ENCODE measurements at places on chromosomes 16 and 17. TPM values are rescaled to one million over a fixed set of nuclear protein-coding genes. Genes with fewer than 3 reads are reported as not detected.

GRCh38 chr17:36527621-36528250 is 6.9 kb downstream of the MYO19 start:
- H3K27me3 ChIP-seq = no peaks in the 10 kb centered on the region
- peaks cover 40% of the 10 kb centered on the region for H3K36me3 ChIP-seq
- no peak for DNase-seq
- H3K27ac ChIP-seq = no peak overlapping the region
- no peak overlapping the region for H3K4me3 ChIP-seq

- peak; percentile 30 for DNase-seq
- peak overlapping the region; percentile 62 for H3K4me3 ChIP-seq
- H3K27me3 ChIP-seq = peaks cover 16% of the 10 kb centered on the region
- no peaks in the 10 kb centered on the region for H3K36me3 ChIP-seq
- H3K27ac ChIP-seq = peak overlapping the region; percentile 56
Measured at GRCh38 chr17:17391668-17392370, 85.0 kb upstream of the MED9 start.

FBXO39 gene
- 0.53 TPM for total RNA-seq

GRCh38 chr16:7887316-7887715 is 554.7 kb downstream of the RBFOX1 start:
- no peak overlapping the region for H3K4me3 ChIP-seq
- H3K36me3 ChIP-seq = no peaks in the 10 kb centered on the region
- no peak for DNase-seq

- DNase-seq = no peak
- no peak overlapping the region for H3K4me3 ChIP-seq
- no peak overlapping the region for H3K27ac ChIP-seq
- H3K36me3 ChIP-seq = no peaks in the 10 kb centered on the region
- peaks cover 15% of the 10 kb centered on the region for H3K4me1 ChIP-seq
Measured at GRCh38 chr17:19366637-19366972, 4.1 kb upstream of the B9D1 start.

DNA sequence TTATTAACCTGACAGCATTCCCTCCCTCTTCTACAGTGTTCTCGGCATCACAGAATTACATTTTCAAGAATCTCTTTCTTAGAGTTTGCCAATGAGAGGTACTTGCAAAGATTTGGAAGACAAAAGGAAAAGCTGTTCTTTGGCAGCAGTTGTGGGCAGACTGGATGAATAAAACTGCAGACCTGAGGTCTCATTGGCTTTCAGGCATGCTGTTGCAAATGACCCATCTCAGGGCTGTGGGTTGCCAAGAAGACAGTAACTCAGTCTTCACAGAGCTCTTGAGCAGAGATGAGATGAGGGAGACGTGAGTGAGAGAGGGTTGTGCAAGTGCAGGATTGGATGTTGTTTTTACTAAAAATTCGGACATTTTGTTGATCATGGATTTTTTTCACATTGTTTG is 11.3 kb upstream of the USP31 start:
- H3K36me3 ChIP-seq = no peaks in the 10 kb centered on the region
- H3K4me3 ChIP-seq = no peak overlapping the region
- no peaks in the 10 kb centered on the region for H3K4me1 ChIP-seq
- DNase-seq = no peak

GRCh38 chr16:88366704-88367047 is 16.1 kb upstream of the ZNF469 start:
- H3K36me3 ChIP-seq = no peaks in the 10 kb centered on the region
- H3K4me1 ChIP-seq = no peaks in the 10 kb centered on the region

- DNase-seq = no peak
- H3K4me1 ChIP-seq = no peaks in the 10 kb centered on the region
- H3K27ac ChIP-seq = no peak overlapping the region
- H3K36me3 ChIP-seq = no peaks in the 10 kb centered on the region
- H3K27me3 ChIP-seq = peaks cover 10% of the 10 kb centered on the region
- no peak overlapping the region for H3K4me3 ChIP-seq
Measured at GRCh38 chr17:40951011-40951622, 13.7 kb upstream of the KRT23 start.

GRCh38 chr17:39325528-39326240 is 75.7 kb downstream of the FBXL20 start:
- H3K4me3 ChIP-seq = no peak overlapping the region
- no peaks in the 10 kb centered on the region for H3K36me3 ChIP-seq
- no peaks in the 10 kb centered on the region for H3K27me3 ChIP-seq

DNA sequence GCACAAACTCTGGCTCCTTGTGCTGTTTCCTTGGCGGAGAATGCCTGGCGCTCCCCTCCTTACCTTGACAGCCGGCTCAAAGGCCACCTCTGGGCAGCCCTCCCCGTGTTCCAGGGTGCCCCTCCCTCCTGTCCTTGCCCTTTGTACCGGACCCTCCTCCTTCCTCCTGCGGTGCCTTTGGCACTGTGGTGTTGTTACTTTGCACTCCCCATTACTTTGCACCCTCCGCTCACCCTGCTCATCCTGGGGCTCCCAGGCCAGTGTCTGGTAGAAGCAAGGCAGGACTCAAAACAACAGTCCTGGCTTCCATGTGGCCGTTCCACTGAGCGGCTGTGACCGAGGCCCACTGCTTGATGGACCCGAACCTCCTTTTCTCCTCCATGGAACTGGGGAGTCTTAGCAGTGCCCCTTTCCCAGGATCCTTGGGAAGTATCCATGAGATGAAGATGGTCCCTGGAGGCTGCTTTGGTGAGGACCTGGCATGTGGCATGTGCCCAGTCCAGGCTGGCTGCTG is 147.8 kb downstream of the CMIP start:
- H3K4me1 ChIP-seq = peaks cover 5% of the 10 kb centered on the region
- no peaks in the 10 kb centered on the region for H3K36me3 ChIP-seq
- DNase-seq = no peak
- H3K27ac ChIP-seq = no peak overlapping the region
- H3K27me3 ChIP-seq = no peaks in the 10 kb centered on the region

GRCh38 chr16:81401035-81401950 is 43.3 kb upstream of the CMIP start:
- no peak for DNase-seq
- no peak overlapping the region for H3K27ac ChIP-seq
- H3K4me1 ChIP-seq = no peaks in the 10 kb centered on the region

- H3K27me3 ChIP-seq = peaks cover 4% of the 10 kb centered on the region
- no peak overlapping the region for H3K27ac ChIP-seq
- DNase-seq = no peak
- no peak overlapping the region for H3K4me3 ChIP-seq
- no peaks in the 10 kb centered on the region for H3K4me1 ChIP-seq
Measured at GRCh38 chr17:40956401-40957254, 10.1 kb downstream of the KRT39 start.

DNA sequence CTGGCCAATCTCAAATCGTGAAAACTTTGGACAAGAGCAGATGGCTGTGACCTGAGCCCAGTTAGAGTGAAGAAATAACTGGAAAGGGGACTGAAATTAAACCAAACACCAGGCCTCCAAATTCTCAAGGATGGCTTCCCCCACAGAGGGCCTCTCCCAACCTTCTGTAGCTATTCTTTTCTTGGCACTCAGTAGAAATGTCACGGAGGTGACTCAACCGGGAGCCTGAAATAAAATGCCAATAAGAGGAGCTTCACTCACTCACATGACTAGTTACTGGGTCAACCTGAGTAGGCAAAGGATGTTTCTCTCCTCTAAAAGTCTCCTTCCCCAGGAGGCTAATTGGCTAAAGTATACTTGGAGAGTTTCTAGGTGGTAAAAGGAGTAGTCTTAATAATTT is 230.7 kb downstream of the MAF start:
- H3K4me1 ChIP-seq = peaks cover 14% of the 10 kb centered on the region
- H3K36me3 ChIP-seq = no peaks in the 10 kb centered on the region
- H3K27me3 ChIP-seq = no peaks in the 10 kb centered on the region
- H3K4me3 ChIP-seq = no peak overlapping the region
- DNase-seq = no peak

PABPN1L gene
- total RNA-seq = not detected

GRCh38 chr17:30586818-30587595 is 109.8 kb downstream of the GOSR1 start:
- H3K27ac ChIP-seq = no peak overlapping the region
- DNase-seq = no peak
- H3K4me3 ChIP-seq = no peak overlapping the region
- H3K27me3 ChIP-seq = no peaks in the 10 kb centered on the region

Data from T-cell (primary cell).